ENCODE measurements at places on chromosomes 3 and 15. TPM values are rescaled to one million over a fixed set of nuclear protein-coding genes. Genes with fewer than 3 reads are reported as not detected.

MITF gene
- 16.5 TPM for total RNA-seq

GATM gene
- total RNA-seq: not detected

ITGB5 gene
- total RNA-seq: 84.6 TPM

ACAN gene
- total RNA-seq: not detected

GOLGA8S gene
- 0.05 TPM for total RNA-seq

IMP3 gene
- total RNA-seq: 85.3 TPM

ZSCAN29 gene
- 47.3 TPM for total RNA-seq
